ENCODE measurements at places on chromosomes 1 and 21. TPM values are rescaled to one million over a fixed set of nuclear protein-coding genes. Genes with fewer than 3 reads are reported as not detected.
A peak's percentile ranks its signal among the peaks of the same experiment; 100 is the strongest.

UBE2U gene
- not detected for total RNA-seq

IQGAP3 gene
- total RNA-seq = 25.5 TPM

SUSD4 gene
- 4.8 TPM for total RNA-seq

CATSPERE gene
- total RNA-seq = 0.69 TPM

PIGR gene
- not detected for total RNA-seq

ACOT11 gene
- 2.0 TPM for total RNA-seq

CD48 gene
- total RNA-seq = 294 TPM

ADSS2 gene
- total RNA-seq = 54.0 TPM

GUCA2B gene
- not detected for total RNA-seq

CFAP57 gene
- not detected for total RNA-seq

SEMA4A gene
- total RNA-seq = 37.8 TPM

- H3K4me3 ChIP-seq = no peak overlapping the region
- no peaks in the 10 kb centered on the region for H3K4me1 ChIP-seq
- no peak overlapping the region for H3K27ac ChIP-seq
Observed at GRCh38 chr1:234628089-234628488, 18.1 kb upstream of the IRF2BP2 start.

DNA sequence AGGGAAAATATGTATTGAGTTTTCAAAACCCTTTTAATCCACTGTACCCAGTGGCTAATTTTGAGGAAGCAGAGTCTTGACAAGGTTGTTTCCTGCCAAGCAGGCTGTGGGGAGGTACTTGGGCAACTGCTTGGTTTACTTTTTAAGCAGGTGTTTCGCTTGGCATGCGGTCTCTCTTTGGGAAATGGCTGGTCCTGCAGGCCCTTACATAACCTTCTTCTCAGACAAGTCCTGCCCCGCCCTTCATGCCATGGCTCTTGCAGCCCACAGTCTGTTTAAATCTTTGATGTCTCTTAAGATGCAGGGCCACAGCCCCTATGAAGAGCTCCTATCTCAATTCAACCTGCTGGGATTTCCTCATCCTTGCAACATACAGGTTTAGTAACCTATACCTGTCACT is 36.0 kb upstream of the ABCD3 start:
- H3K27me3 ChIP-seq = no peaks in the 10 kb centered on the region
- no peak overlapping the region for H3K27ac ChIP-seq
- H3K4me1 ChIP-seq = peaks cover 30% of the 10 kb centered on the region
- peaks cover 4% of the 10 kb centered on the region for H3K36me3 ChIP-seq
- H3K4me3 ChIP-seq = no peak overlapping the region
- DNase-seq = no peak

- peaks cover 32% of the 10 kb centered on the region for H3K4me1 ChIP-seq
- peak overlapping the region; percentile 82 for H3K27ac ChIP-seq
- DNase-seq = peak; percentile 58
- no peaks in the 10 kb centered on the region for H3K27me3 ChIP-seq
Observed at GRCh38 chr1:21956720-21957552, 19.8 kb upstream of the HSPG2 start.

- H3K27me3 ChIP-seq = peaks cover 4% of the 10 kb centered on the region
- H3K36me3 ChIP-seq = no peaks in the 10 kb centered on the region
- no peaks in the 10 kb centered on the region for H3K4me1 ChIP-seq
- H3K4me3 ChIP-seq = no peak overlapping the region
Observed at GRCh38 chr1:180927841-180928240, 15.1 kb downstream of the KIAA1614 start.

- H3K27me3 ChIP-seq = peaks cover 10% of the 10 kb centered on the region
- no peak overlapping the region for H3K4me3 ChIP-seq
- H3K36me3 ChIP-seq = no peaks in the 10 kb centered on the region
Observed at GRCh38 chr1:70978623-70979022, 69.0 kb downstream of the PTGER3 start.

- H3K4me1 ChIP-seq = peaks cover 7% of the 10 kb centered on the region
- H3K4me3 ChIP-seq = no peak overlapping the region
- H3K36me3 ChIP-seq = peaks cover 5% of the 10 kb centered on the region
- DNase-seq = no peak
- no peak overlapping the region for H3K27ac ChIP-seq
Observed at GRCh38 chr21:29175408-29176134, 45.1 kb downstream of the MAP3K7CL start.

DNA sequence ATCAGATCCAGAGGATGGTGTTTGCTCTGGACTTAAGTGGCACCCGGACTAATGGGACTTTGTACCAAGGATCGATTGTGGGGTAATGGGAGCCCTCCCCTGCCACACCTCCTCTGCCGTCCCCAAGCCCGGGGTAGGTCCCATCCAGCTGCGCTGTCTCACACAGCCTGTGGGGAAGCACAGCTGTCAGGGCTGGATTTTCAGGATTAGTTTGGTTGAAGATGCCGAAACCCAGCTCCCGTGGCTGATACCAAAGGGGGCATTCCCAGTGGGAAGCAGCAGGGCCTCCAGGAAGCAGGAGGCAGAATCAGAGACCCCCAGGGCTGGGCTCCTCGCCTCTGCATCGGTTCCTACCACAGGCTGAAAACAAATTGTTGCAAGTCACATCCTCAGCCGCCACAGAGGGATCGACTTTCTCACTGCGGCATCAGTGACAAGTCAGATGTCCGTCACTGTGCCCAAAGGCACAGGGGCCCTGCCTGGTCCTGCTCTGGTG is 59.7 kb downstream of the MATN1 start:
- no peaks in the 10 kb centered on the region for H3K4me1 ChIP-seq
- no peaks in the 10 kb centered on the region for H3K27me3 ChIP-seq
- no peak overlapping the region for H3K27ac ChIP-seq
- DNase-seq = no peak
- H3K36me3 ChIP-seq = no peaks in the 10 kb centered on the region

DNA sequence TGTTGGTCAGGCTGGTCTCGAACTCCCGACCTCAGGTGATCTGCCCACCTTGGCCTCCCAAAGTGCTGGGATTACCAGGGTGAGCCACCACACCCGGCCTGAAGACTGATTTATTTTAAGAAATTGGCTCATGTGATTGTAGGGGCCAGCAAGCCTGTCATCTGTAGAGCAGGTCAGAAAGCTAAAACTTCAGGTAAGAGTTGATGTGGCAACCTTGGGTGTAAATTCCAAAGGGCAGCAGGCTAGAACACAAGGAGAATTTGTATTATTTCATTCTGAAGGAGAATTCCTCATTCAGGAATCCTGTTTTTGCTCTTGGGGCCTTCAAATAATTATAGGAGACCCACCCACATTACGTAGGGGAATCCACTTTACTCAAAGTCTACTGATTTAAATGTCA is 728.7 kb downstream of the LTN1 start:
- H3K36me3 ChIP-seq = no peaks in the 10 kb centered on the region
- H3K27me3 ChIP-seq = no peaks in the 10 kb centered on the region
- no peak overlapping the region for H3K4me3 ChIP-seq
- no peaks in the 10 kb centered on the region for H3K4me1 ChIP-seq

DNA sequence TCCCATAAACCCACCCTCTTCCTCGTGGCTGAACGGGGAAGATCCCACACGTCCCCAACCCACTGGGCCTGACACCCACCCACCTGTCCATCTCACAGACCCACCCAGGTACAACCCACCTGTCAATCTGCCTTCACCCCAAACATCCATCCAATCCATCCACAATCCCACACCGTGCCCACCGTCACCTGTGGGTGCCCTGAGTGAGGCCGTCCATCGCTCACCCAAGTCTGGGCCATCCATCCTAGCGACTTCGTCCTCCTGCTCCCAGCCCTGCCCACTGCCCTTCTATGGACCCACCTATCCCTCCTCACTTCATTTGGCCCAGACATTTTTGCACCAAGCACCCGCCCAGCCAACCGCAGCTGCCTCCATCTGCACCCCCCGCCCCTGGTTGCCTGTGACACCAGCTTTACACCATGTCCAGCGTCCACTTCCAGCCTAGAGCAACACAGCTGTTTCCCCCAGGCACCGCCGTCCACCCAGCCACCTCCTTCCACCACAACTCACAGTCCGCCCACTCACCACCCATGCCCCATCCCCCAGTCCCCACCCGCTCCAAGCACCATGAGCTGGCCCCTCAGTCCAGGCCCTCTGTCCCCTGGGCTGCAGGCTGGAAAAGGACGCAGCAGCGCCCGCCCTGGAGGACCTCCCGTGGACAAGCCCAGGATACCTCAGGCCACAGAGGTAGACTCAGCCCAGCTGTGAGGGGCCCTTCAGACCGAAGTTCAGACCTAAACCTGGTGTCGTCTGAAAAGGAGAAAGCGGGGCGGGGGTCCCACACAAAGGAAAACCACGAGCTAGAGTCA is 7.7 kb downstream of the TTLL10 start:
- H3K4me3 ChIP-seq = no peak overlapping the region
- peak overlapping the region; percentile 69 for H3K27ac ChIP-seq
- no peak for DNase-seq
- H3K27me3 ChIP-seq = peaks cover 10% of the 10 kb centered on the region
- H3K4me1 ChIP-seq = peaks cover 6% of the 10 kb centered on the region

- H3K4me3 ChIP-seq = no peak overlapping the region
- DNase-seq = no peak
- no peaks in the 10 kb centered on the region for H3K36me3 ChIP-seq
- H3K27ac ChIP-seq = no peak overlapping the region
Observed at GRCh38 chr1:67979532-67979931, 70.9 kb downstream of the DIRAS3 start.

GRCh38 chr1:98340511-98340910 is 321.0 kb upstream of the SNX7 start:
- H3K4me1 ChIP-seq = no peaks in the 10 kb centered on the region
- no peaks in the 10 kb centered on the region for H3K36me3 ChIP-seq
- peaks cover 2% of the 10 kb centered on the region for H3K27me3 ChIP-seq
- H3K27ac ChIP-seq = no peak overlapping the region
- H3K4me3 ChIP-seq = no peak overlapping the region

DNA sequence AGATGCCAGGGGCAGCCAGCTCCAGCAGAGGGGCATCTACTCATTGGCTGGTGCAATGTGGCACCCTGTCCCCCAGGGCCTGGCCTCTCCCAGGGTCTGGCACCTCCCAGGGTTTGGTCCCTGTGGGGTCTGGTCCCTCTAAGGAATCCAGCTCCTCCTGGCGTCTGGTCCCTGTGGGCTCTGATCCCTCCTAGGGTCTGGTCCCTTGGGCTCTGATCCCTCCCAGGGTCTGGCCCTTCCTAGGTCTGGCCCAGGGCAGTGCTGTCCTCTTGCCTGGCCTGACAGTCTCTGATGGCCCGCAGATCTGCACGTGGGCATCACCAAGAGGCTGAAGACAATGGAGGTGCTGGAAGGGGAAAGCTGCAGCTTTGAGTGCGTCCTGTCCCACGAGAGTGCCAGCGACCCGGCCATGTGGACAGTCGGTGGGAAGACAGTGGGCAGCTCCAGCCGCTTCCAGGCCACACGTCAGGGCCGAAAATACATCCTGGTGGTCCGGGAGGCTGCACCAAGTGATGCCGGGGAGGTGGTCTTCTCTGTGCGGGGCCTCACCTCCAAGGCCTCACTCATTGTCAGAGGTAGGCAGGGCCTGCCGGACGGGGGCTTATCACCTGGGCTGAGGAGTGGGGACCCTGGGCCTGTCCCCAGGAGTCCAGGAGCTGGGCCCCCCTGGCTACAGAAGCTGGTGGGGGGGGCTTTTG is 73.9 kb downstream of the OBSCN start:
- H3K27me3 ChIP-seq = no peaks in the 10 kb centered on the region
- no peaks in the 10 kb centered on the region for H3K36me3 ChIP-seq
- no peak overlapping the region for H3K27ac ChIP-seq
- DNase-seq = no peak
- H3K4me3 ChIP-seq = no peak overlapping the region

DNA sequence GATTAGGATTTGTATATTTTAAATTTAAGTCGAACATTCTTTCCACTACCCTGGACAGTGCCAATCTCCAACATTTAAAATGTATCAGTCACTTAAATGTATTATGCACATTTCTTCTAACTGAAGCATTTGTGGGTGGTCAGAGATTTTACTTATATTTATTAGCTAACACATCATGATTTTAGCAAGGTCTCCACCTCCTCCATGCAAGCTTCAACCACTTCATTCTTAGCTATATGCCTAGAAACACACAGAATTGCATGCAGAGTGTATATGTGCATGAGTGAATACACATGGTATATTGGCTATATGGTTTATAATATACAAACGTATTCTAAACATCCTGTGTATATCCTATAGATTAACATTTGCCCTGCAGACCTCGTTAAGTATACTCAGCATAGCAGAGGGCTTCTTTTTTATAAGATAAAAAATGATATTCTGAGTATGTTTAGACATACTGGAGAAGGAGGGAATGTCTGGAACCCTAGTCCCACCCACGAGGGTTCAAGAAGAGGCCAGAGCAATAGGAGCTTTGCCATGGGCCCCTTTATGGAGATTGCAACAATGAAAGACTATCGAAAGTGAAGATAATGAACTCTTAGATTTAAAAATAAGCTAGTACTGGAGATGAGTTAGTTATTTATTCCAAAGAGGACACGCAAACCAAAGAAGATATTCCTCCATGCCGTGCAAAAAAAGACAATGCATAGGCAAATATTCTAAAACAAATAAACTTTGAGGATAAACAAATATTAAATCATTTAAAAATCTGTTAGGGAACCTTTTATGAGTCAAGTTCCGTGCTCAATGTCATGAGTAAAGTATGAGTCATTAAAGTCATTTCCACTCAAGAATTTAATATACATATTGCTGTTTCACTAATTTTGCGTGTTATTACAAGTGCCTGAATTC is 480.4 kb downstream of the SIPA1L2 start:
- H3K4me1 ChIP-seq = no peaks in the 10 kb centered on the region
- no peak overlapping the region for H3K27ac ChIP-seq
- no peak for DNase-seq
- H3K36me3 ChIP-seq = no peaks in the 10 kb centered on the region
- H3K4me3 ChIP-seq = no peak overlapping the region

DNA sequence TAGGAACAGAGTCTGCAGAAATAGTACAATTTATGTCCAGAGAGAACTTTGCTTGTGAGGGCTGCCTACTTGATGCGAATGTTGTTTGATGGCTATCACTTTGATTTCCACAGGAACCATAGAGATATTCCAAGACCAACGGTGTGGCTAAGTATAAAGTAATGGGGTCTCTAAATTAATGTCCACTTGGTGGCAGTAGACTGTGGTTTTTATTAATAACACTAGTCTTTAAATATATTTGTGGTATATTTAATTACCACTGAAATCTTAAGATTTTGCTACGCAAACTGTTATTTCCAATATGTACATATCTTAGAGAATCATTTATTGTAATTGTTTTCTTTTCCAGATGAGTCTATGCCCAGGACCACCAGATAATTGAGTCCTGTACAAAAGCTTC is 647.9 kb downstream of the PLA2G4A start:
- H3K36me3 ChIP-seq = no peaks in the 10 kb centered on the region
- no peaks in the 10 kb centered on the region for H3K27me3 ChIP-seq
- DNase-seq = no peak
- H3K4me3 ChIP-seq = no peak overlapping the region
- no peak overlapping the region for H3K27ac ChIP-seq
